GM13977 (cell line): ENCODE measurements at places on chromosomes 11 and 22.

DNA sequence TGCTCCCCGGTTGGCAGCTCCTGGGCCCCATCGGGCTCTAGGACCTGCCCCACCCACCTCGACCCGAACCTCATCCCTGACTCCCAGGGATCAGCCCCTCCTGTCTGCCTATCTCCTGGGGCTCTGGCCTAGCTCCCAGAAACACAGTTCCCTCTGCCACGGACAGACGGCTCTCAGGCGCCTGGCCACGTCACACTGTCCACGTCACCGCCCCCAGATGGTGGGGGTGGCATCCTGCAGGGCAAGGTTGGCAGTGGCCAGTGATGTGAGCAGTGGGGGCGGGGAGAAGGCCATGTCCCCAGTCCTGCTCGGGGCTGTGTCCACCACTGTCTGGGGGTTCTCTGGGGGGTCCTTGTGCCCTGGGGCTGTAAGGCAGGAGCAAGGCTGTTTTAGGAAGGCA lies 29.2 kb downstream of the SYT7 start:
- no peak for DNase-seq

GRCh38 chr11:2796508-2797113 lies 89.0 kb downstream of the CDKN1C start:
- DNase-seq: no peak

- no peak for DNase-seq
Measured at GRCh38 chr22:28481725-28482124, 197.9 kb downstream of the TTC28 start.

DNA sequence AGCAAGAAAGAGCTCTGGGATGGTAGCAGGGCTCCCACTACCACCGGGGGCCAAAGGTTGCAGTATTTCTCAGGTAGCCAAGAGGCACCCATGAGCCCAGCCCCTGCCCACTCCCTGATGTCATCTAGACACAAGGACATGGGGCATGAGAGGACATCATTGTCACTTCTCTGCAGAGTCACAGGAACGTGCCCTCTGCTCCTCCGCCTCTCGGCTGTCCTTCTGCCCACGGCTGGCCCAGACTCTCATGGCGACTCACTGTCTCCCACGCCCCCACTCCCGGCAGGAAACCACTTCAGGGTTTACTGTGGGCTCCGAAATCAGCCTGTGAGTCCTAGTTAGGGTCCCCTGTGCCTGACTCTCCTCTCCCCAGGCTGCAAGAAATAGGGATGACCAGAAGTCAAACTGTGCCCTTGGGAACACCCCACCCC lies 1.8 kb upstream of the GAL start:
- DNase-seq: no peak

DNA sequence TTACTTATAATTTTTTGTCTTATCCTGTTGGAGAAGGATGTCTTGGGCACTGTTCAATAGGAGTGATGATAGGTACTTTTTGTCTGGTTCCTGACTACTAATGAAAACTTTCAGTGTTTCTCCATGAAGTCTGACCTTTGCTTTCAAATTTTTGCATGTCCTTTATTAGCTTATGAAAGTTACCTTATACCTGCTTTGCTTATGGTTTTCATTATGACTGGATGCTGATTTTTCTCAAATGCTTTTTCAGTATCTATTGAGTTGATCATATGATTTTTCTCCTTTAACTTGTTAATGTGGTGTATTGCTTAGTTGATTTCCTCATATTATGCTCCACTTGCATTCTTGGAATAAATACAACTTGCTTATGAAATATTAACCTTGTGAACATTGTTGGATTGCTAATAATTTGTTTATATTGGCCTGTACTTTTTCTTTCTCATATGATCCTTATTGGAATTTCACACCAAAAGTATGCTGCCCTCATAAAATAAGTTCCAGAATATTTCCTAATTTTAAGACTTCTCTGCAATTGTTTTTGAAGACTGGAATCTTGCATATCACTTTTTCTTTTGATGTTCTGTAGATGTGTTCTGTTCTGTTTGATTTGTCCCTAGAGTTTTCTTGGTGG lies 85.0 kb upstream of the SC5D start:
- DNase-seq: peak; percentile 52

GRCh38 chr22:37206118-37206840 lies 6.0 kb downstream of the SSTR3 start:
- no peak for DNase-seq

GRCh38 chr11:19164230-19164855 lies 37.4 kb downstream of the CSRP3 start:
- DNase-seq: no peak

- DNase-seq: no peak
Measured at GRCh38 chr11:57474017-57474802, 13.9 kb downstream of the RTN4RL2 start.

DNA sequence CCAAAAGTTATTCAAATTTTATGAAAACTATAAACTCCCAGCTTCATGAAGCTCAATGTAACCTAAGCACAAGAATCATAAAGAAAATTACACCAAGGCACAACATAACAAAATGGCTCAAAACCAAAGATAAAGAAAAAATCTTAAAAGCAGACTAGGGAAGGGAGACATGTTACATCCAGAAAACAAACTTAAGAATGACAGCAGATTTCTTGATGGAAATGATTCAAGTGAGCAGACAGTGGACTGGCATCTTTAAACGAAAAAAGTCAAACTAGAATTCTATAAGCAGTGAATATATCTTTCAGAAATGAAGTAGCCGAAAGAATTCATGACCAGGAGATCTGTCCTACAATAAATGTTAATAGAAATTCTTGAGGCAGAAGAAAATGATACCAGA lies 75.6 kb downstream of the SHANK2 start:
- DNase-seq: no peak

GRCh38 chr22:26141831-26142230 lies 27.4 kb upstream of the SEZ6L start:
- DNase-seq: no peak

DNA sequence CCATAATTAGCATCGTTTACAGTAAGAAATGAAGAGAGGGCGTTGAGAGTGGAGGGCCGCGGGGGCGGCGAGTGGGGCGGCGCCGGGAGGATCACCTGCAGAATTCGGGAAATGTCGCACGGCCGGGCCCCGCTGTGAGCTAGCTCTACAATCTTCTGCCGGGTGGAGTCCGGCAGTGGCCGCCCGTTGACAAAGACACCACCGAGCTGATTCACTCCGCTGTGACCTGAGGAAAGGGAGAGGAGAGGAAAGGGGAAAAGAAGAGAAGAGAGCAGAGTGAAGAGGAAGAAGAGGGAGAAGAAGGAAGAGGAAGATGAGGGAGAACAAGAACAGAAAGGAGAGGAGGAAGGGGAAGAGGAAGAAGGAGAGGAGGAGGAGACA lies 8.5 kb downstream of the PAX6 start:
- DNase-seq: peak; percentile 29

GRCh38 chr22:24188705-24189248 lies 7.5 kb downstream of the SUSD2 start:
- DNase-seq: no peak
